Thymus (tissue), 14 donors: ENCODE measurements at places on chromosomes 2 and 18. TPM values are rescaled to one million over a fixed set of nuclear protein-coding genes. Genes with fewer than 3 reads are reported as not detected.

DNA sequence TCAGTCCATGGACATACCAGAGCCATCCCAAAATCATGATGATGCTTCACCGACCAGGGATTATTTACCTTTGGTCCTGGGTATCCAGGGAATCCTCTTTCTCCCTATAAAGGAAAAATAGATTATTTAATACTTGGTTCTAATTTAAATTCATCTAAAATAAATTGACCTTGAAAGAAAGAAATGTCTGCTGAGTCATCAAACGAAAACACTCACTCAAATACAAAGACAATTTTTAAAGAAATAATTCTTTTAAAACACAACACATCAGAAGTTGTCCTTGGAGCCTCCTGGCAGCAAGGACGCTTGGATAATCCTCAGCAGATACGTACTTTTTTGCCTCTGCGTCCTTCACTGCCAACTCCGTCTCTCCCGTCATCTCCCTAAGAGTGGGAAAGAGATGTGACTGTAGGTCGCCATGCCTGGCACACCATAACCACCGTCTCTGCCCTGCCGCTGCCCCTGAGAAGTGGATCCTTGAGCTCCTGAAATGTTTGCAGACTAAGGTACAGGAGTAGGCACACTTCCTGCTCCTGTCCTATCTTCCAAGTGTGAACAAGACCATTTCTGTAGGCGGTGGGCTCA is 65.6 kb downstream of the COL6A3 start:
- DNase-seq: no peak

MYCN gene
- polyA plus RNA-seq: 1.8 TPM

DNA sequence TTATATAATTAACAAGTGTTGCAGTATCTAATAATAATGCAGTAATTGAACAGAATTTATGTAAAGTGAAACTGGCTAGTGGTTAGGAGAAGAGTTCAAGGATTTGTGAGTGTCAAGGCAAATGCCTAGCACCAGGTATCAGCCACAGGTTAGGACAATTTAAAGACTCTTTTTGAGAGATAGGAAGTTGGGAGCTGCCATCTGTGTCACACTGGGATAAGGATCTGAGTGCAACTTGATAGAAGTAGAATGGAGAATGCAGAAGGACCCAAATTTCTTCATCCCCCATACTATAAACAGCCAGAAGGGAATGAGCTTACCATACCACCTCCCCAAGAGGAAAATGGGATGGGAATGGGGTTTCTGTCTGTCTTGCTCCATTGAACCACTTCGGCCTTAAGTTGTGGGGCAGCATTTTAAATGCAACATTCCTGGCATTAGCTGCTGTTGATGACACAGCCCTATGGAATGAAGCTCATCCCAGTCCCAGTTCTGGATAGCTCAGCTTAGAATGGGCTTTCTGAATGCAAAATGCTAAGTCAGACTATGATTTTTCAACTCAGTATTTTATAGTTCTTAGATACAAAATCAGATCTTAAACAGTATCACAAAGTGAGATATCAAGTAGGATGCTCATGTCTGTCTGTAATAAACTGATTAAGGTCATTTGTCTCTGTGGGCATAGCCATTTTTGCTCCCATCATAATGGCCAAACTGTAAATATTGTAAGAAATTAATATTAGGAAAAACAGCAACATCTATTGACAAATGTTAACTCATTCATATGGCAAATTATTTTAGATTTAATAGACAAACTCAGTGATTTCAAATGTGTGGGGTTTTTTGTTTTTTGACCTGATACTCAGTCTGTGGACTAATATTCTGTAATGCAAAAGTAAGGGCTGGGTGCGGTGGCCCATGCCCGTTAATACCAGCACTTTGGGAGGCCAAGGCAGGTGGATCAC is 44.0 kb downstream of the GPR155 start:
- no peak for DNase-seq

ALPP gene
- 0.32 TPM for polyA plus RNA-seq

- DNase-seq: no peak
These were observed 201.9 kb upstream of the NT5C1B start for GRCh38 chr2:18791172-18791797.
